Stimulated activated CD4-positive, alpha-beta T cell treated with anti-CD3 and anti-CD28 coated beads, Interleukin-1b, Interleukin-23, amount 100 ng/mL, for 24 hours (primary cell): ENCODE measurements at places on chromosomes 5 and 9.

GRCh38 chr5:53549792-53550191 is 10.6 kb upstream of the NDUFS4 start:
- DNase-seq: no peak

- DNase-seq: no peak
Observed at GRCh38 chr5:88765798-88766197, 117.2 kb downstream of the MEF2C start.

DNA sequence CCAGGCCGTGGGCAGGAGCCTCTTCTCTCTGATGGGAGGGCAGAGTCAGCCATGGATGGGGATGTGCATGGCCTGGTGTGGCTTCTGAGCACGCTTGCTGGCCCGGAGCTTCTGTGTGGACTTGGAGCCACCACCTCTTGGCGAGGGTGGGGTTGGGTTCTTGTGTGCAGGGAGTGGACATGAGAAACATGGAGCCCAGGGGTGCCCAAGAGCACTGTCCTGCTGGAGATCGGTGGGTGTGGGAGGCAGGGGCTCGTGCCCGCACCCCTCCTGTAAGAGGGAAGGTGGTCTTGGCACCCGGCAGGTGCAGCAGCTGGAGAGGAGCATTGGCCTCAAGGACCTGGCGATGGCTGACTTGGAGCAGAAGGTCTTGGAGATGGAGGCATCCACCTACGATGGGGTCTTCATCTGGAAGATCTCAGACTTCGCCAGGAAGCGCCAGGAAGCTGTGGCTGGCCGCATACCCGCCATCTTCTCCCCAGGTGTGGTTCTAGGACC is 23.8 kb downstream of the FBXW5 start:
- no peak for DNase-seq

DNA sequence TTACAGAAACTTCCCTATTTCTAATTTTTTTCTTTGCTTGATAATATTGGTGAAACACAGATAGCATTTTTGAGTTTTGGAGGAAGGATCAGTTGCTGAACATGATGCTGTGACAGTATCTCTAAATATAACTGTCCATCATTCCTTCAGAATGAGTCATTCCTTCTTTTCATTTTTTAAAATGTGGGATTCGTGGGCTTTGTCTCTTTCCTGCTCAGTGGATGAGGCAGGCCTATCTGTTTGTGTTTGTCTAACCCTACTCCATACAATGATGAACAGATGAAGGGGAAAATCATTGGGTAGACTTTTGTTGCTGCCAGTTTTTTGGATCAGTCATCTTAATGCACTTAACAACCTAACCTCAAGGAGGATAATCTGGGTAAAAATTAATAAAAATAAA is 15.7 kb upstream of the OR13C8 start:
- no peak for DNase-seq

- DNase-seq: no peak
Observed at GRCh38 chr5:169408731-169409130, 107.8 kb upstream of the SLIT3 start.

DNA sequence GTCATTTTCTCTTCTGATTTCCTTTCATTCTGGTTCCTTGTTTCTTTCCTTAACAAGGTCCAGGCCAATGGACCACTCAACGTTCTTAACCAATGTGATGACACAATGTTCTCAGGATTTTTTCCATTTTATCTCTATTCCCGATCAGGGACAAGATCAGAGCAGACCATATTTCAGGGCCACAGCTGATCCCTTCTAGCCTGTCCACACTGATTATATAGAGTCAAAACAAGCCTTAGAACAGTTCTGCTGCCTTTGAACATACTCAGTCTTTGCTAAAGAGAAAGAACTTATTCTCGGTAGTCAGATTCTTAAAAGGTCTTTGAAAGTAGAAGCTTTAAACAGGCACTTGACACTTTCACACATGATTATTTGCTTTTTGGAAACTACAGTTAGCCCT is 188.4 kb downstream of the ADAMTSL1 start:
- DNase-seq: no peak

- no peak for DNase-seq
Observed at GRCh38 chr9:135100241-135100681, 12.8 kb downstream of the OLFM1 start.

GRCh38 chr9:32525709-32526030 is 326 bp downstream of the RIGI start:
- no peak for DNase-seq

DNA sequence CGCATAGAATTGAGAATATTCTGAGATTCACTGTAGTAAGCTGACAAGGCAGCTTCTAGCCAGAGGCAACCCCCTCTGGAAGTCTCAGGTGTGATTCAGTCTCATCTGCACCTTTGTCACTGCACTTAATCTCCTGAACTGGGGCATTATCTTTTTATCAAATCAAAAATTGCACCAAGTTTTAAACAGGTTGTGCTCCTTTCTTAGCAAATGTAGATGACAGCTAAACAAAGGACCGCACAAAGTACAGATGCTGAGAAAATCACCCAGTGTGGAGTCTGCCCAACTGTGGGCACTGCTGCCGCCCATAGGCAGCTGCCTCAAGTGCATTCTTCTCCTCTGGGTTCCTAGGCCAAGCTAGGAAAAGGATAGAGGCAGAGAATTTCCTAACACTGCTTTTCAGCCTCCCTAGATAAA is 51.1 kb downstream of the STARD4 start:
- no peak for DNase-seq

GRCh38 chr5:9056046-9056445 is 489.8 kb downstream of the SEMA5A start:
- DNase-seq: no peak

DNA sequence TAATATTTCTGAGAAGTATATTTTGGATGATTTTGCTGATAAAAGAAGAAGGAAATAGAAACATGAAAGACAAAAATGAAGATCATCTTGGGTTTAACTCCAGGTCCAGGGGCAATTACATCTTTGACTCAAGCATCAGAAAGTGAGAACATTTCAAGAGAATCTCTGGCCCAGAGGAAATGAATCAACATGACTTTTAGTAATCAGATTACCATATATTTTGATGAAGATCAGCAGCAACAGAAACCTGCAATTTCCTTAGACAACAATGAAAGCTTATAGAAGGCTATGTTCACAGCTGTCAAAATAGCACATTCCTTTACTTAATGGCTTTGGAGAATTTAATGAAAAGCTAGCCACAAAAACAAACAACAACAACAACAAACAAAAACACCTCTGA is 638.1 kb downstream of the EFNA5 start:
- no peak for DNase-seq
